ENCODE measurements at places on chromosomes 4 and X. TPM values are rescaled to one million over a fixed set of nuclear protein-coding genes. Genes with fewer than 3 reads are reported as not detected.

DNA sequence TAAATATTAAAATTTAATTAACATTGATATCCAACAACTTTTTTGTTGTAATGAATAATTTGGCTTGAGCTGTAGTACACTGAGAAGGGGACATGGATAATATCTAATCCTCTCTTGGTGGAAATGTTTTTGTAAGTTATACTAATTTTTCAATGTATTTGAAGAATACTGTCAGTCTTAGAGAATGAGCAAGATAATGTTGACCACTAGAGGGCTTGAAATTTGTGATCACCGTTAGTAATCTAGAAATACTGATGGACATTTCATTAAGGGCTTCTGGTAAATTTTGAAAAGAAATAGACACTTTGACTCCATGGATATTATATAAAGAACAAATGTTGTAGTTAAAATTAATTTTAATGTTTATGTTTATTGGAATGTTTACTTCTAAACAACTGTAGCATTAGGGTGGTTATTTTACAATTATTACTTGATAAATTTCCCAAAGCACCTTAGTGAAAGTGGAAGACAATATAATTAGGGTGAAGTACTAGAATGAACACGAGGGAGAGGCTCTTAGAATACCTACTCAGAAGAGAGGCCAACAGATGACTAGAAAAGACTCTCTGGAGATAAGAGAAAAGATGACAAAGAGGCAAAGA lies 20.0 kb upstream of the CAMK2D start:
- no peaks in the 10 kb centered on the region for H3K36me3 ChIP-seq
- H3K4me3 ChIP-seq, result no peak overlapping the region
- no peak overlapping the region for H3K27ac ChIP-seq
- H3K4me1 ChIP-seq, result no peaks in the 10 kb centered on the region

- no peak for DNase-seq
- H3K36me3 ChIP-seq, result no peaks in the 10 kb centered on the region
- H3K4me3 ChIP-seq, result no peak overlapping the region
- H3K27ac ChIP-seq, result no peak overlapping the region
- no peaks in the 10 kb centered on the region for H3K27me3 ChIP-seq
These were observed 1029.0 kb downstream of the FSTL5 start for GRCh38 chr4:161134795-161135194.

DNA sequence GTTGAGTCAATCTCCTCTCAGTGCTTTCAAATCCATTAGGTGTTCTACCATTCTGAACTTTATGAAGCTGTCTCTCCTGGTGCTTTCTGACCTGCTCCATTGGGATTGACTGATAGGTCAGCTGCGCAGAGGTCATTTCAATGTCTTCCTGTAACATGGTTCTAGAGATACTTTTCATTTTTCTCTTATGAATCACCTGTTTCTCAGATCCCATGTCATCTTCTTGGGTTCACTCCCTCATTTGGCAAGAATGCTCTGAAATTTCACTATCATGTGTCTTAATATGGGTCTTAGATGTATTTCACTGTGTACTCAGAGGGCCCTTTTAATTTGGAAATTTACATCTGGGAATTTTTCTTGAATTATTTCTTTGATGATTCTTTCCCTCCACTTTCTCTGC lies 13.8 kb upstream of the PGM2 start:
- H3K4me1 ChIP-seq, result peaks cover 17% of the 10 kb centered on the region
- H3K36me3 ChIP-seq, result no peaks in the 10 kb centered on the region
- no peak overlapping the region for H3K27ac ChIP-seq
- no peak for DNase-seq

GRCh38 chrX:19897091-19897490 lies 9.7 kb upstream of the SH3KBP1 start:
- no peaks in the 10 kb centered on the region for H3K4me1 ChIP-seq
- H3K36me3 ChIP-seq, result no peaks in the 10 kb centered on the region
- no peaks in the 10 kb centered on the region for H3K27me3 ChIP-seq

GRCh38 chrX:31717474-31717873 lies 645.6 kb upstream of the FTHL17 start:
- no peaks in the 10 kb centered on the region for H3K36me3 ChIP-seq
- H3K27ac ChIP-seq, result no peak overlapping the region

DNA sequence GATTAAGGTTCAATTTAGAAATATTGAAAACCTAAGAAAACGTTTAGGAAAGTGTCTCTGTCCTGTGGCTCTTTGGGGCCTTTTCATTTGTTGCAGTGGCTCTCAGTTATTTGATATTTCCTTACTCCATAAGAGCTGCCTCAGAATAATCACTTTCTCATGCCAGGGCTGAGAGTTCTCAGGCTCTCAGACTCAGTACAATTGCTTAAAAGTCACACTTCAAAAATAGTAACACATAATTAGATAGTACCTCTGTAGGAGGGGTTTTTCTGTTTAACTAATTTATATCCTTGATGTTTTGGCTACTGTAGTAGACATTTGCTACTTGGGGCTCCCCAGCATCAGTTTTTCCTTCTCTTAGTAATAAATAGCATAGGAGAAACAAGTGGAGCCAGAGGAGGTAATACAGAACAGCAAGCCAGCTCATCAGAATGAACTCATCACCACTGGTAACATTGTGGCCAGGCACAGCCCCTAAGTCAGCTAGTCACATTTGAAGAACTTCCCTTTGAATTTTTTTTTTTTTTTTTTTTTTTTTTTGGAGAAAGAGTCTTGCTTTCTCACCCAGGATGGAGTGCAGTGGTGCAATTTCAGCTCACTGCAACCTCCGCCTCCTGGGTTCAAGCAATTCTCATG lies 8.0 kb upstream of the HNRNPD start:
- no peaks in the 10 kb centered on the region for H3K4me1 ChIP-seq
- no peaks in the 10 kb centered on the region for H3K27me3 ChIP-seq
- H3K4me3 ChIP-seq, result no peak overlapping the region

Gene FREM3
- total RNA-seq, result 0.61 TPM

GRCh38 chr4:85209161-85209560 lies 242.7 kb upstream of the WDFY3 start:
- no peaks in the 10 kb centered on the region for H3K36me3 ChIP-seq
- H3K4me3 ChIP-seq, result no peak overlapping the region
- H3K4me1 ChIP-seq, result no peaks in the 10 kb centered on the region
- no peak for DNase-seq
- H3K27ac ChIP-seq, result no peak overlapping the region

- no peaks in the 10 kb centered on the region for H3K27me3 ChIP-seq
- H3K36me3 ChIP-seq, result no peaks in the 10 kb centered on the region
- H3K4me1 ChIP-seq, result no peaks in the 10 kb centered on the region
- H3K27ac ChIP-seq, result no peak overlapping the region
These were observed 6.6 kb downstream of the PAK3 start for GRCh38 chrX:111102636-111103035.

Gene FBXW7
- total RNA-seq, result 139 TPM

GRCh38 chrX:95675794-95676193 lies 1008.8 kb upstream of the DIAPH2 start:
- DNase-seq, result no peak
- H3K36me3 ChIP-seq, result no peaks in the 10 kb centered on the region
- H3K4me1 ChIP-seq, result no peaks in the 10 kb centered on the region

Gene NLRP2B
- total RNA-seq, result not detected

DNA sequence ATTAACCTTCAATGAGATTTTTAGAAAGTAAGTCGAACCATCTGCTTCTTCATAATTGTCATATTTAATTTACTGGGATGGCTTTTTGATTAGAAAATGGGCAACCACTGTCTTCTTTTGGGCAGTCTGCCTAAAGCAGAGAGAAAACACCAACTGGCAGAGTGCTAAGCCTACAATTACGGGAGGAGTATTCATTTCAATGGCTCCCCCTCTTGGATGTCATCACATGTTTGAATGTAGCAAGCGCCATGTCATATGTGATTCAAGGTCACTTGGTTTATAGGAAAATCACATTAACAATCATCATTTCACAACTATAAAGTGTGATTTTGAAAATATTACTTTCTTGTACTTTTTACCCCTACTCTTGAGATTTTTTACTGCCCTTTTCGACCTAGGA lies 261.9 kb downstream of the FRMPD4 start:
- no peaks in the 10 kb centered on the region for H3K27me3 ChIP-seq
- no peak overlapping the region for H3K4me3 ChIP-seq
- no peaks in the 10 kb centered on the region for H3K4me1 ChIP-seq
- H3K27ac ChIP-seq, result no peak overlapping the region
- no peaks in the 10 kb centered on the region for H3K36me3 ChIP-seq

GRCh38 chr4:80220711-80221110 lies 23.4 kb downstream of the PRDM8 start:
- no peaks in the 10 kb centered on the region for H3K36me3 ChIP-seq
- no peaks in the 10 kb centered on the region for H3K4me1 ChIP-seq
- no peaks in the 10 kb centered on the region for H3K27me3 ChIP-seq
- H3K27ac ChIP-seq, result no peak overlapping the region
- no peak overlapping the region for H3K4me3 ChIP-seq

Gene TGIF2LX
- total RNA-seq, result not detected

Gene PLK4
- 3.5 TPM for total RNA-seq

DNA sequence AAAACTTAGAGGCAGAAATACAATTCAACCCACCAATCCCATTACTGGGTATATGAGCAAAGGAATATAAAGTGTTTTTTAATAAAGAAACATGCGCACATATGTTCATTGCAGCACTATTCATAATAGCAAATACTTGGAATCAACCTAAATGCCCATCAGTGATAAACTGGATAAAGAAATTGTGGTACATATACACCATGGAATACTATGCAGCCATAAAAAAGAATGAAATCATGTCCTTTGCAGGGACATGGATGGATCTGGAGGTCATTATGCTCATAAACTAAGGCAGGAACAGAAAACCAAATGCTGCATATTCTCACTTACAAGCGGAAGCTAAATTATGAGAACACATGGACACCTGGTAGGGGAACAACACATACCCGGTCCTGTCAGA lies 807.7 kb upstream of the INTU start:
- H3K27ac ChIP-seq, result no peak overlapping the region
- H3K36me3 ChIP-seq, result no peaks in the 10 kb centered on the region
- no peak overlapping the region for H3K4me3 ChIP-seq

Gene REELD1
- total RNA-seq, result 1.7 TPM

GRCh38 chr4:147616849-147617172 lies 386 bp upstream of the TMEM184C start:
- peak overlapping the region; percentile 87 for H3K27ac ChIP-seq
- no peaks in the 10 kb centered on the region for H3K27me3 ChIP-seq
- no peak for DNase-seq
- peak overlapping the region; percentile 89 for H3K4me3 ChIP-seq

DNA sequence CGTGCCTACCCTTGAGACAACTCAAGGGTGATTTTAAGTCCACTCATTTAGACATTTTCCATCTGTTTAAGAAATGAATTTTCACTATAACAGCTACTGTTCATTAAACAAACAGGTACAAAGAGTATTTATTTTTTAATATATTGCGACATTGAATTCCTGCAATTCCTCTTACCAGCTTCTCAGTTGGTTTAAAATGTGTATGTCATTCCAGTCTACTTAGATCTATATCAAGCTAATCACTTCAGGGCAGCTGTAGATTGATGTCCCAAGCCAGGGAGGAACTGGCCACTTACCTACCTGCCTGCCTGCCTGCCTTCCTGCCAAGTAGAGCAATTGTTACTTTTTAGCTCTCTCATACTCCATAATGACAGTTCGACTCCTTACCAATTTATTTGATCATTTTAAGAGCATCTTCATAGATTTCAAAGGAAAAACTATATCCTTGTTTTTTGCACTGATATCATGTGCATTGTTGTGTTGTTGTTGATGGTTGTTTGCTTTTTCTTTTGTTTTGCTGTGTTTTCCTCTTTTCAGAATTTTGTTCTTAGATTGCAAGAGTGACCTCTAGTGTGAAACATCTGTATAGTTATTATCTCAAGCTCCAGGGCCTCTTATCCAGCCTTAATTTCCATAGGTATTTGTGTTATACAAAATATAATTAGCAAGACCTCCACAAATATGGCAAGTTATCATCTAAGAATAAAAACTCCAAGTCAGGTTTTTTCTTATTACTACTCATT lies 120.9 kb upstream of the NRK start:
- H3K27ac ChIP-seq, result no peak overlapping the region
- H3K36me3 ChIP-seq, result no peaks in the 10 kb centered on the region
- no peak for DNase-seq
- no peak overlapping the region for H3K4me3 ChIP-seq
- no peaks in the 10 kb centered on the region for H3K27me3 ChIP-seq

Gene ADH4
- total RNA-seq, result not detected

GRCh38 chrX:118660085-118660484 lies 67.3 kb upstream of the IL13RA1 start:
- H3K4me3 ChIP-seq, result no peak overlapping the region
- H3K4me1 ChIP-seq, result no peaks in the 10 kb centered on the region
- H3K27ac ChIP-seq, result no peak overlapping the region

DNA sequence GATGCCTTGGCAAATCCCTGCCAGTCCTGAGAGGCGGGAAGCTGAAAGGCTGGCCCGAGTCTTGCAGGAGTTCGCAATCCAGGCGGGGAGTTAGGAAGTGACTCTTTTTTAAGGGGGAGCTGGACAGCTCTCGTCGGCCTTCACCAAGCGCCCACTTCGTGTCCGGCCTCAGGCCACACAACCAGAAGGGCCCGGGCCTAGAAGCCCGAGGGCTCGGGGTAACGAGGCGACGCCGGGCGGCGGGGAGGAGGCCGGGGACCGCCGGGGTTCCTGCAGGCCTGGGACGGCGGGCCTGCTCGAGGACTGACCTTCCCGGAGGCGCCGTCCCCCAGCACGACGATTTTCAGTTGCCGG lies 395 bp downstream of the RAB28 start:
- peak overlapping the region; percentile 81 for H3K4me3 ChIP-seq
- H3K36me3 ChIP-seq, result no peaks in the 10 kb centered on the region
- no peaks in the 10 kb centered on the region for H3K27me3 ChIP-seq
- peak; percentile 29 for DNase-seq

DNA sequence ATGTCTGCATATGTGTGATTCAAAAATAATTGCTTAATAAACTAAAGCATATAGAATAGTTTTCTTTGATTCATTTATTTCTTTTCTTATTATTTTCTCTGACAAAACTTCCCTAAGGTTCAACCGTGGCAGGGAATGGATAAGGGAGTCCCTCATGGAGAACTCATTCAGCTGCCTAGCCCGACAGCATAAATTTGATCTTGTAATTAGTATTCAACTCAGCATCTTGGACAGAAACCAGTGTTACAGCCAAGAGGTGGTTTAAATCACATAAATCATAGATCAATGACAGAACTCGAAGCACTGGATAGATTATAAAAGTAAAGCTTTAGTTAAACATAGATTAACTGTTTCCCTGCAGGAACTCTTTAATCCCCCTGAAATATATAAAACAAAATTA lies 174.3 kb upstream of the POU3F4 start:
- no peak for DNase-seq
- H3K27ac ChIP-seq, result no peak overlapping the region
- H3K36me3 ChIP-seq, result no peaks in the 10 kb centered on the region
- H3K4me3 ChIP-seq, result no peak overlapping the region
